Stimulated activated CD8-positive, alpha-beta memory T cell treated with anti-CD3 and anti-CD28 coated beads, Interleukin-2, amount 100 ng/mL, for 1 hour (primary cell): ENCODE measurements at places on chromosomes 5 and 9.
A peak's percentile ranks its signal among the peaks of the same experiment; 100 is the strongest.

GRCh38 chr9:108217431-108218349, 638.1 kb downstream of the ACTL7B start:
- DNase-seq = no peak

DNA sequence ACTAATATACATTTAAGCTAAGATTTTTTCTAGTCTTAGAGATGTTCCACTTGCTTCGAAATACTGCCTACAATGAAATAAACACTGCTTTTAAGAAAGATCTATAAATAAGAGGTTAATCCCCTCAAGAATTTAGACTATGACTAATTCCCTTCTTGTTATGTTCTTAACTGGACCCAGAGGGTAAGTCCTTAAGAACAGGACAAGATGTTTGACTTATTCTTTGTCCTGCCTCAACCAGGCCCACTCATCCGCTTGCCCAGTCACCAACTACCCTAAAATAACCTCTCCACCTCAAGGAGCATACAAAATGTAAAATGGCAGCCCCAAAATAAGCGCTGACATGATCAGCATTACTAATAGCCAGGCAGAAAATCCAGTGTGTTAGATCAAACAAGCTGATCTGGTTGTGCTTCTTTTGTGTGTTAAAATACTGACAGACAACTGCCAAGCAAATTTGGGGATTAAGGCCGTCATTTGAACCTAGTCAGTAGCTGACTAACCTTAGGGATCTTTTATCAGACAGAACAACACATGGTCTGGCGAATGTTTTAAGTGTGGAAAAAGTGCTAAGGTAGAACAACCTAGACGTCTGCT, 93.7 kb upstream of the SMC5 start:
- DNase-seq = no peak

DNA sequence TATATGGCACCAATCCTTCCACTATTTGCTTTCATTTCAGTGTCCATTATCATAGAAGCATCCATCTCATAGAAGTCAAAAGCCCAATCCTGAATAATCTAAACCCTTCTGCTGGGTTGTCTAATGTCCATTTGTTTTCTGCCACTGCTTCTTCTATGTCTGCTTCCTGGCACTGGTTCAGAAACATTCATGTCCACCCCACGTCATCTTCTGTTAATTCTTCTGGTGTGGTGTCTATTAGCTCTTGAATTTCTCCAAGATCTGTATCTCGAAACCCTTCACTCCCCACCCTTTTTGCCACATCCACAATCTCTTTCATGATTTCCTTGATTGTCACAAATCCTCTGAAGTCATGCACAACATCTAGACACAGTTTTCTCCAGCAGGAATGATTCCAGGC, 23.2 kb upstream of the GOLGA1 start:
- DNase-seq = no peak

GRCh38 chr9:78121488-78121887, 89.9 kb upstream of the GNAQ start:
- DNase-seq = peak; percentile 15

GRCh38 chr9:75333624-75334023, 245.3 kb downstream of the OSTF1 start:
- DNase-seq = no peak

GRCh38 chr5:179226696-179227095, 118.6 kb downstream of the ADAMTS2 start:
- no peak for DNase-seq

- DNase-seq = no peak
These were observed 31.0 kb downstream of the GOLGA2 start for GRCh38 chr9:128244837-128245231.

DNA sequence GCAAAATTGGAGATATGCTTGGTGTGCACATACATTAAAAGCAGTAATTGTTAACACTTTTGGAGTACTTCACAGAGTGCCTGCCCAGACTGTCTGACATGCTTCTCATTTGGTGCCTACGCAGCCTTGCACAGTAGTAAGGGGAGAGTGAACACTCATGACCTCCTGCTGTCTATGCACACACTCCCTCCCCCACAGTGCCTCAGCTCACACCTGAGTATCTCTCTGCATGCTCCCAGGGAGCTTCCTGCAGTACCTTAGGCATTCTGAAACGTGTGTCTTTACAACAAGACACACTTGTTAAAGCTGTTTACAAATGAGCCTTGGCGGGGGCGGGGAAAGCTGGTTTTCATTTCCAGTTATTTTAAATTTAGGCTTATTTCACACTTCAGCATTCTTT, 18.0 kb downstream of the MAP3K1 start:
- no peak for DNase-seq

DNA sequence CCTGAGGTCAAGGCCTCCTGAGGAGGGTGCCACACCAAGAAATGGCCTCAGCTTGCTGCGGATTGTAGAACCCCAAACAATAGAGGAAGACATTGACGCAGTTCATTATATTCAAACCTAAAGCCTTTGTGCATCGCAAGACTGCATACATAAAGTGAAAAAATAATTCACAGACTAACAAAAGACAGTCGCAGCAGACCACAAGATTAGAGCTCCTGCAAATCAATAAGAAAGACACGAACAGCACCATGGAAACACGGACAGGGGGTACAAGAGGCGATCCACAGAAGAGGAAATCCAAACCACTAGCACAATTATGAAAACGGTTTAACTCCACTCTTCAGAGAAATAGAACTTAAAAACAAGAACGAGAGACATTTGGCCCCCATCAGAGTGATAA, 10.0 kb upstream of the TCOF1 start:
- DNase-seq = no peak

- DNase-seq = no peak
These were observed 483.2 kb downstream of the CDH10 start for GRCh38 chr5:24161559-24161958.

DNA sequence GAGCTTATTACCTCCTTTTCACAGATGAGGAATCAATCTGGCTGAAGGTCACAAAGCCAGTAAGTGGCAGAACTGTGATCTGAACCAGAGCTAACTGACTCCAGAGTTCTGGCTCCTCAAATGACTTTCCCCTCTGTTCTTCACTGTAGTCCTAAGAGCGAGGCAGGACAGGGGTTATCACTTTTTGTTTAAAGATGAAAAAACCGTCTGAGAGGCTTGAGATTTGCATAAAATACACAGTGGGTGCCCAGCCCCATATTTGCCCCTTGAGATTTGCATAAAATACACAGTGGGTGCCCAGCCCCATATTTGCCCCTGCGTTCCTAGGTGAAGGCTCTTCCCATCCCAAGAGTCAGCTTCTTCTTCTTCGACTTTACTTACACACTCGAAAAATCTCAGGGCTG, 667 bp downstream of the FBXO10 start:
- no peak for DNase-seq
